ENCODE measurements at places on chromosomes 6 and 20.

GRCh38 chr6:111683749-111684267 lies 78.1 kb upstream of the TRAF3IP2 start:
- no peak for DNase-seq

DNA sequence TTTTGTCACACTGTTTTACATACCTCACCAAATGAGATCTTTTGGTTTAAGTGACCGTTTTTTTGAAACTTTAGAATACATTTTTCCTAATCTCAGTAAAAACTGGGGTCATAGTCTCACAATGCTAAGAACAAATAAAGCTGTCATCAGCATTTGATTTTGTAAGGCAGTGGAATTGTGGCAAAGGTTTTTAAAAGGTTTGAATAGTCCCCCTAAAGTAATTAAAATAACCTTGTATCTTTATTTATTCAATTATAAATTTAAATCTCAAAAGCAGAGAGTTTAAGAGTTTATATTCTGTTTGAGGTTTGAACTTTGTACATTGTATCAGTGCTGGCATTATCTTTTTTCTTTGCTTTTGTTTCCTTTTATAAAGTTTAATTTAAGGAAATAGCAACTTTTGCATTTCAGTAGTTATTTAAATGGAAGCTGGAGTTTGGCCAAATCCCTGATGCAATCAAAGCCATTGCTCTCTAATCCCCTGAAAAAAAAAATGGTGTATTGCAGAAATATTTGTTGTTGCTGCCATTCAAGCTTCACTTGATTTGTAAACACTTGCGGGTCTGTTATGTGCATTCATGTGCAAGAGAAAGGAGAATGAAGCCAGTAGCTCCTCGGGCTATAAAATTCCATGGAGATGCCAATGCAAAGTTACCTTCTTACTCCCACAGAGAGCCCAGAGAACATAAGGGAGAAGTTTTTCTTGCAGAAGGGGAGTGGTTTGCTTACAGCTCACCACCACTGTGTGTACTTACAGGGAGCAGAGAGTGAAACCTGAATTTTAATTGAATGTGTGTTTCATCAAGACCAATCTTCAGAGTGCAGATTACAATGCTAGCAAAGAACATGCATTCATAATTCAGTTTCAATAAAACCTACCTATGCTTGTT lies 391.8 kb downstream of the ARHGAP18 start:
- no peak for DNase-seq

DNA sequence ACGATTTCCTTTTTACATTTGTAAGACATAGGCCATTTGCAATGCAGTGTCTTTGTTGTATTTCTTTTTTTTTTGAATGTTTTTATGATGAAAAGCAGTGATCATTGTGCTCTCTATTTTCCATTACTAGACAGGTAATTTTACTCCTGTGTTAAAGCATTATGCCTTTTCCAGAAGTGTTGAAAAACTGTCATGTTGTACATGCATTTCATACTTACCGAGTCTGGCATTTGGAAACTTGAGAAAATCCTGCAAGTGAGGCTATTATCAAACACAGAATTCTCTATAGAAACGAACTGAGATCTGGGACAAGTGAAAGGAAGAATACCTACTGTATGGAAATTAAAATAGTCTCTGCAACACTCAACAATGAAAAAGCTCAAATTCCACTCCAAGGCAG lies 78.6 kb upstream of the CNR1 start:
- DNase-seq: no peak

- DNase-seq: no peak
Observed at GRCh38 chr20:41234546-41234945, 83.0 kb downstream of the ZHX3 start.

- no peak for DNase-seq
Observed at GRCh38 chr20:54340667-54341081, 132.8 kb downstream of the PFDN4 start.

GRCh38 chr6:71721642-71722041 lies 164.7 kb upstream of the RIMS1 start:
- no peak for DNase-seq

DNA sequence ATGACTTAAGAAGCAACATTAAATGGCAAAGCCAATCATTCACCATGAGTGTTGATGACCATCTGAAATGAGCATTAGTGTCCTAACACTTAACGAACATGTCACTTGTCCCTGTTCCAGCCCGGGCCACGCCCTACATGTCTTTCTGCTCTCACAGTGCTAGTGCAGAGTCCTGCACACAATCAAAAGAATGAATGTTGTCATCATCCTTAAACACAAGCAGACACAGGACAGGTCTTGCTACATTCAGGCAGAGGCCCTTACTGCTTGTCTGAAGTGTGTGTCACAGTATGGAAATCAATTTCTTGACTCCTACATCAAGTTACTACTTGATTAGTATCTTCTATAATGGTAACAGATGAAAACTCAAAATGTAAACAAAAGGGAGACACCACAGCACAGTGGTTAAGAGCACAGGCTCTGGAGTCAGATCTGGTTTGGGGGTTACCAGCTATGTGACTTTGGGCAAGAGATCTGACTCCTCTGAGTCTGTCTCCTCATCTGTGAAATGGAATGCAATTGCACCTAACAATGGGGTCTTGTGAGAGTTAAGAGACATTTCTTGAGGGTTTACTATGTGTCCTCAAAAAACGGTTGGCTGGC lies 17.4 kb downstream of the UBE2V1 start:
- DNase-seq: no peak

DNA sequence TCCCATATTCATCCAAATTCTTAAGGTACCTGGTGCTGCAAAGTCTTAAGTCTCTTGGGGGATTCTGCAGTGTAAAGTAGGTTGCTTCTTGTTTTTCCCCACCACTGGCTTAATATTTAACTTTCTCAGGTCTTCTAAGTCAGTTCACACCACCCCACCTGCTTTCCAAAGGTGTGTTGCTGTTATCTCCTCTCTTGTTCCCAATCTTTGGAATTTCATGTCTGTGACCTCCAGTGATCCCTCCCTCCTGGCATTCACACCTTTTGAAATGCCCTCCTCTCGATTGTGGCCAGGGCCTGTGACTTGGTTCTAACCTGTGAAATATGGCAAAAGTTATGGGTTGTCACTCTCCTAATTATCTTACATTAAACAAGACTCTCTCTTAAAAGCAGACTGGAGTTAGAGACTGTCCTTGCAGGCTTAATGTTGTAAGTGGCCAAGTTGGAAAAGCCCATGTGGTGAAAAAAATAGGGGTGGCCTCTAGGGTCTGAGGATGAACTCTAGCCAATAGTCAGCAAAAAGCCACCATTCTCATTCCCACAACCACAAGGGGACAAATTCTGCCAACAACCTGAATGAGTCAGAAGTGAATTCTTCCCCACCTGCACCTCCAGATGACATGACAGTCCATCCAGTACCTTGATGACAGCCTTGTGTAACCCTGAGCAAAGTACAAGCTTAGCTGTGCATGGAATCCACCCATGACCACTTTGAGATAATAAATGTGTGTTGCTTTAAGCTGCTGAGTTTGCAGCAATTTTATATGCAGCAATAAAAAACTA lies 45.1 kb downstream of the ADGRF1 start:
- DNase-seq: no peak

DNA sequence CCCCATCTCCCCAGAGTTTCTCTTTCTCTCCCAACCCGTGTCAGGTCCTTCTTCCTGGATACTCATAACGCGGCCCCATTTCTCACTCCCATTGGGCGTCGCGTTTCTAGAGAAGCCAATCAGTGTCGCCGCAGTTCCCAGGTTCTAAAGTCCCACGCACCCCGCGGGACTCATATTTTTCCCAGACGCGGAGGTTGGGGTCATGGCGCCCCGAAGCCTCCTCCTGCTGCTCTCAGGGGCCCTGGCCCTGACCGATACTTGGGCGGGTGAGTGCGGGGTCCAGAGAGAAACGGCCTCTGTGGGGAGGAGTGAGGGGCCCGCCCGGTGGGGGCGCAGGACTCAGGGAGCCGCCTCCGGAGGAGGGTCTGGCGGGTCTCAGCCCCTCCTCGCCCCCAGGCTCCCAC lies at the start of gene HLA-F:
Gene HLA-F, plus strand, starts transcription at position 173 of the 404 bp plus-strand sequence. Its CDS starts 30 bp downstream, at position 203.
- no peak for DNase-seq

DNA sequence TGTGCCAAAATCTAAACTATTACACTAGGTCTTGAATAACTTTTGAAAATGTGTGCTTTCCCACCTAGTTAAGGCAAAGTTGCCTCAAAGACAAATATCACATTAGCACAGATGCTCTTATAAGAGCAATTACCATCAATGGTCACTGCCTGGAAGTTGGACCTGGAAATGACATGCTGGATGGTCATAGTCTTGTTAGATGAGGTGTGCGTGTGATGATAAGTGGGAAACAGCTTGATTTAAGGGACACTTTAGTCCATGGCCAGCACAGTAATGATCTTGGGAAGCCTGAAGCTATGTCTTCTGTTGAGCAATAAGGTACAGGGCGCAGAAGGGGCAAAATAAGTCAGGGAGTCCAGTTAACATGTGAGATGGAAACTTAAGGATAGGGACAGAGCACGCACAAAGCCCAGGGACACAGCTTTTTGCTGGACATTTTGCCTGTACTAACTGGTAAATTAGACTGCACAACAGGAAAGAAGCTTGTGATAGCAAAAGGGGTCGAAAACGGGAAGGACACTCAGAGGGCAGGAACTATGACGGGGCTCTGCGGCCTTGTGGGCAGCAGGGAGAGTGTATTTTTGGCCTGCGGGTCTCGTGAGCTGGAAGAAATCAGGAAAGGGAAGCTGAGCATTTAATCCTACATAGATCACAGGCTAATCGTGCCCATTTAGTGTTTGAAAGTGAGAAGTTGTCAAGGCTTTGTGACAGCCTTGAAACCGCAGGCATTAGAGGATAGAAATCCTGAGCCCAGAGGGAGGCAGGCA lies 66.7 kb upstream of the BMP2 start:
- DNase-seq: no peak

DNA sequence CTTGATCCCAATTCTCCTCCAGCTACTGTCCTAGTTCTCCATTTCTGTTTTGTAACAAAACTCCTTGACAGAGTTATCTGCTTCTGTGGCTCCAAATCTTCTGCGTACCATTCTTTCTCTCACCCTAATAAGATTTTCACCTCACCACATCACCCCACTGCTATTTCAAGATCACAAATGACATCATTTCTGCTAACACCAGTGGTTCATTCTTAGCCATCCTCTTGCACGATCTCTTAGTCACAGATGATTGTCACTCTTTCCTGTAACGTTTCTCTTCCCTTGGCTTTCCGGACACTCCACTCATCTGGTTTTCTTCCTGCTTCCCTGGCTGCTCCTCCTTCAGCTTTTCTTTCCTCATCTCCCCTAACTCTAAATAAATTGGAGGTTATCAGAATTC lies 56.8 kb upstream of the FABP7 start:
- DNase-seq: no peak

DNA sequence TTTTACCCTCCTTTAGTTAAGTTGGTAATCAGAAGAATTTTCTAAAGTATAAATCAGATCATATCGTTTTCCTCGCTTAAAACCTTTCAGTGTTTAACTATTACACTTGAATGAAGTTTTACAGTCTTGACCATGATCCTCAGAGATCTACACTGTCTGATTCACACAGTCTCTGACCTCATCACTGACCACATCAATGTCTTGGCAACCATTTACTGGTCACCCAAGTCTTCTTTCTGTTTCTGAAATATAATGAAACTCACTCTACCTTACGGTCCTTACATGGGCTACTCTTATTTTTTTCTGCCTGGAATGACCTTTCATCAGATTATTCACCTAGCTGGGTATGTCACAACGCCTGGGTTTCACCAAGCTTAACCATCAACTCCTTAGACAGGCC lies 71.4 kb downstream of the ADGB start:
- no peak for DNase-seq

DNA sequence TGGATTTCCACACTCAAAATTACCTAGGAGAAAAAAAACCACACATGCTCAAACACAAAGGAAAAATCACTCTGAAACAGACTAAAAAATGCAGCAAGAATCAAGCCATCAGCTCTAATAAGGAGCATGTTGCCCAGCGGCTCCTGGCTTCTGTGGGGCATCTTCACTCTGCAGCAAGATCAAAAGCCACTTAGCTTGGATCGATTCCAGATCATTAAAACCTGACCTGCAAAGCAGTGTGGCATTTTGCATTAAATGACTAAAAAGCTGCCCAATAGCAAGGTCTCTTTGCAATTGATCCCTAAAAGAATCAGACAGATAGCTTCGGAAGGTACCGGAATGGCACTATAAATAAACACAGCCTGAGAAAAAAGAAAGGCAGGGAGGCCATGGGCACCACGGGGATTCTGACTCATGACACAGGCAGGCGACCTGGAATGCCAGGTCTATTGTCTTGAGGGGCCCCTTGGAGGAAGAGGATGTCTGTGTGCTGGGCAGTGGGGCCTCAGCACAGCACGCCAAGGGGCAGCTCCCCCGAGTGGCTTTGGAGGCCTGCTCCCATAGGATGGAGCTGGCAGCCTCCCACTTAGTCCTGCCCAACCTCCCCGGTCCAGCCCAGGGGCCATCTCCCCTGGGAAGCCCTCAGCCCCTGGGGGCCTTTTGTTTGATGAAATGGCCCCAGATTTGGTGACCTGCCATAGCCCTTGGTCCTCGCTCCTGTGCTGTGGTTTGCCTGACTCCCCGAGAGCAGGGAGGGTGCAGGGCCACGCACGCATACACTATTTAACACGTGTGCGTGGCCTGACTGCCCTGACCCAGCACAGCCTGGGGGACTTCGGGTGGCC lies 7.6 kb downstream of the LEMD2 start:
- DNase-seq: no peak

GRCh38 chr20:19504251-19504650 lies 253.8 kb upstream of the RIN2 start:
- no peak for DNase-seq

GRCh38 chr6:163354761-163355425 lies 59.6 kb upstream of the QKI start:
- DNase-seq: no peak

Measured in activated CD8-positive, alpha-beta memory T cell treated with anti-CD3 and anti-CD28 coated beads for 48 hours (primary cell).